ENCODE measurements at places on chromosomes 3 and 15. TPM values are rescaled to one million over a fixed set of nuclear protein-coding genes. Genes with fewer than 3 reads are reported as not detected.

Gene CACNA1D
- polyA plus RNA-seq, result 5.2 TPM

Gene SV2B
- polyA plus RNA-seq, result 0.17 TPM

Gene OSTN
- 6.6 TPM for polyA plus RNA-seq

Gene MYRIP
- polyA plus RNA-seq, result not detected

Gene CCDC14
- 12.4 TPM for polyA plus RNA-seq

Gene DUOXA1
- polyA plus RNA-seq, result 6.3 TPM

Gene GPR62
- polyA plus RNA-seq, result not detected

Gene GRM7
- 1.7 TPM for polyA plus RNA-seq

Gene TM6SF1
- polyA plus RNA-seq, result 0.35 TPM

Gene ARPP19
- 51.7 TPM for polyA plus RNA-seq

Gene CLDN16
- polyA plus RNA-seq, result 0.39 TPM

Gene MYO1E
- 129 TPM for polyA plus RNA-seq

Gene ITIH3
- polyA plus RNA-seq, result 71.7 TPM

Gene LRRN1
- 25.6 TPM for polyA plus RNA-seq

Gene ANKRD63
- polyA plus RNA-seq, result 1.2 TPM

Gene B3GALNT1
- 10.4 TPM for polyA plus RNA-seq

Gene MCF2L2
- polyA plus RNA-seq, result 0.17 TPM

Gene COL6A5
- 0.11 TPM for polyA plus RNA-seq

Gene CLDN18
- polyA plus RNA-seq, result 36.4 TPM

Data from hepatocyte (in vitro differentiated cells).